ENCODE measurements at places on chromosomes 5 and 9.

- DNase-seq = no peak
These were observed 7.5 kb downstream of the ALDOB start for GRCh38 chr9:101427957-101428655.

GRCh38 chr9:75389101-75389500 lies 300.8 kb downstream of the OSTF1 start:
- no peak for DNase-seq

GRCh38 chr9:78073722-78074121 lies 42.1 kb upstream of the GNAQ start:
- DNase-seq = no peak

GRCh38 chr9:80797831-80798688 lies 891.3 kb downstream of the TLE1 start:
- DNase-seq = peak; percentile 64

- no peak for DNase-seq
These were observed 13.2 kb downstream of the TMEM8B start for GRCh38 chr9:35842020-35842745.

Data from NCI-H2081 (cell line).